RKO (cell line): ENCODE measurements at places on chromosomes 6 and 20.

DNA sequence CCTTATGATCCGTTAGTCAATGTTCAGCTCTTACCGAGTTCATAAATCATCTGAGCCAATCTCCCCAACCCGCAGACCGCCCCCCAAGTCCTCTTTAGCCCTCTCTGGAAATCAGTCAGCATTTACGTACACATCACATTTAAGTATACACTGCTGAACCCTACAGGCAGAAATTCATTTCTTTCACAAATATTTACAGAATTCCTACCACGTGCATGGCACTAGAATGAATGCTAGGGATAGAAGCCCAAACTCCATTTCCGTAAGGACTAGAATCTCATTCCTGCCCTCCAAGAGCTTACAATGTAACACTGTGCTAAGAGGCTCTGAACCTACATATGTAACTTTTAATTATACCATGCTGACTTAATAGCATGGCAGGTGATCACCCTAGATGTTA is 1.8 kb downstream of the OSER1 start:
- peak; percentile 69 for DNase-seq

GRCh38 chr20:20551409-20551808 is 161.0 kb downstream of the RALGAPA2 start:
- no peak for DNase-seq

DNA sequence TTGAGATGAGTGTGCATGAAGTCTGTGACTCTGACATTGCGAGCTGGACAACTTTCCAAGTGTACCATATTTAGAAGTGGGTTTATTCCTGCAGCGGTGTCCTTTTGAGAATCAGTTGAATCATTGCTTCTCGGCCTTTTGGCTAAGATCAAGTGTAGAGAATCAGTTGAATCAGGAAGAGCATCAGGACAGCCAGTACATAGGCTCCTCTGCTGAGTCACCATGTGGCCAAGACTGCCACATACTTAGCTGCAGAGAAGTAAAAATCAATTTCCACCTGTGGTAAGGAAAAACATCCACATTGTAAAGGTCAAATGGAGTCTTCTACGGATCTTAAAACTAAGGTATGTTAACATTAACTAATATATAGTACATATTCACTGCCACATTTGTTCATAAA is 428.4 kb upstream of the MARCKS start:
- no peak for DNase-seq

DNA sequence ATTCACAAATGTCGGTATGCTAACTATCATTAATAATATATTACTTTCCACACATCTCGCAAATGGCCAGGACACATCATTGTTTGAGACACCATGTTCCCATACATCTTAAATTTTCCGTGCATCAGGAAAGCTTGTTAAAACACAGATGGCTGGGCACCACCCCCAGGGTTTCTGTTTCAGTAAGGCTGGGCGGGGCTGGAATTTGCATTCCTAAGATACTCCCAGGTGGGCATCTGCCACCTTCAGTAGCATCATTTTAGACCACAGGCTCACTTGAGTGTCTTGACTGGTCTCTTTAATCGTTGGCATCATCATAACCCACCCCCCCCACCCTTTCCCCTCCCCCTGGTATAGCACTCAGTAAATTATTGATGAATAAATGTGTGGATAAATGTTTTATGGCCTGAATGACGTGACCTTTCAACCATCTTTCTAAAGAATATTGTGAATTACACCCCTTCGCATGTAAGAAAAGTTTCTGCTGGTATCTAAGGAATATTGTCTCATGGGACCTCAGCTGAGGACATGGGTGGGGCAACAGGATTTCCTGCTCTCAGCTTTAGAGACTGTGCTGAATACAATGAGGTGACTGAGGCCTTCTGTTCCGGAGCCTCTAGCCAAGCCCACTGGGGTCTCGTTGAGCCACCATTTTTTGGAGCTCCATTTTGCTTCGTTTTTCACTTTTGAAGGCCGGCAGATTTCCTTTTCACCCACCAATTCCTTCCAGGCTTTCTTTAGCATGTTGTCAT is 124.1 kb upstream of the NEDD9 start:
- DNase-seq = no peak

DNA sequence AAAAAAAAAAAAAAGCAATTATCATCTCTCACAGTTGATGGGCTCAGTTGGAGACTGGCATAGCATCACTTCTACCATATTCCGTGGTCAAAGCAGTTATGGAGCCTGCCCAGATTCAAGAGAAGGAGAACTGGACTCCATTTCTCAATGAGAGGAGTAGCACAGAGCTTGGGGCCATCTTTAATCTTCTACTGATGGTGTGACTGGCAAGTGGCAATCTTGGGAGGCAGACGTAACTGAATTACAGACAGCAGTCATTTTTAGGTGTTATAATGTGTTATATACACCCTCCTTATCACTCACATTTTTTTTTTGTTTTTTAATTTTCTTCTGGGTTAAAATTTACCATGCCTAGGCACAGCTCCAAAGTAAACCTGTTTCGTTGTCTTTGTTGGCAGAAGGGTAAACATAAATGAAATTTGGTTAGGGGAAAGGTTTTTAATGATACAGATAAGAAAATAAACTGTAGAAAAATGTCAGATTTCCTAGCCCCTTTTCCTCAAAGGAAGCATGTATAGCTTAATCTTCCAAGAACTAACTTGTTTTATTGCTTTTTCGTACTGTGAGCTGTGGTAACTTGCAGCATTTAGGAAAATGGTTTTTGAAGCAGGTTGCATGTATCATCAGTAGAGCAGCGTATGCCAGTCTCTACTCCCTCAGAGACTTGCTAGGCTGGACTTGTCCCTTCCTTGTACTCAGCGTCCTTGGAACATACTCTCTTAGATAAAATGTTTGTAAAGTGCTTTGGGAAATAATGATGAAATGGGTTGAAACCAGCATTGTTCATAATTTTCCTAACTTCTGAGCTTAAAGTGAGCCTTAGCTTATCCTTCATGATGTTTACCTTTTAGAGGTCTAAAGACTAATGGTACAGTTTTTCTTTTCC is 25.7 kb downstream of the ZFAND3 start:
- no peak for DNase-seq

DNA sequence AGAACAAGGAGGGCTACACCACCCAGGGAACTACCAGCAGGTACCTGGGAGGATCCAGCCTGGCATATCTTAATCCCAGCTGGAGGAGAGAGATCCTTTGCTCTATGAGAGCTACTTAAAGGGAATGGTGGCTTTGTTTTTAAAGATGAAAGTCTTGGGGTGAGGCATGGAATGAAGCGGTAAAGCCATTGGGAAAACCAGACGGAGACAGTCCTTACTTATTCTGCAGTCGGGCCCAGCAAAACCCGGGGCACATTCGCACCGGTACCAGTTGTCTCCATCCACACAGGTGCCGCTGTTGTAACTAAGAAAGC is 30.3 kb downstream of the JAG1 start:
- DNase-seq = no peak

DNA sequence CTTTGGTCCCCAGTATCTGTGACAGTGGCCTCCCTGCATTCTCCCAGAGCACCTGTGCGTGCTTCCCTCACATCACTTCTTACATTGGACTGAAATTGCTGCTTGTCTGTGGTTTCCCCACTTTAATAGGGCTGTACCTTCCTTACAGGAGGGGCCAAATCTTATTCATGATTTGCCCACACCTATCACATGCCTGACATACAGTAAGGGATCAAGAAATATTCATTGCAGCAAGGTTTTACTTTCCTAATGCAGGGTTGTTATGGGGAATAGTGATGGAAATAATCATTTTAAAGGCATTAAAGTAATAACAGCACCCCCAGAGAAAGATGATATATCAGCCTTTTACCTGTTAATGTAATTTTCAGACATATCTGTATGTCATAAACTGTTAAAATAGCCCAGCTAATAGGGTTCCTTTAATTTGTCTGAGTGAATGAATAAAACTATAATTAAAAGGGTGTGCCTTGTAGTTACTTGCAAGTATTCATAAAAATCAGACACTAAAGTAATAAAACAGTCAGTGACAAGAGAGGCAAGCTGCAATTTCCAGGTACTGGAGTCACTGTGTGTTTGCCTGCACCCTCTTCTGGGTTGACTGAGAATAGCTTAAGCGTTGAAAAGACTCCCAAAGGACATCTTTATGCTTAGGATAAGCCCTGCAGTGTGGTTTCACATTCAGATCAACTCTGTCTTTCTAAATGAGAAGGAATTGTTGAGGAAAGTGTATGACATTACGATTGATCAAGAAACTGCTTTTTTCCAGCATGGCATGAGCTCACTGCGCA is 182.7 kb downstream of the PHACTR1 start:
- no peak for DNase-seq

- no peak for DNase-seq
Measured at GRCh38 chr6:72654071-72654621, 32.3 kb downstream of the KCNQ5 start.

DNA sequence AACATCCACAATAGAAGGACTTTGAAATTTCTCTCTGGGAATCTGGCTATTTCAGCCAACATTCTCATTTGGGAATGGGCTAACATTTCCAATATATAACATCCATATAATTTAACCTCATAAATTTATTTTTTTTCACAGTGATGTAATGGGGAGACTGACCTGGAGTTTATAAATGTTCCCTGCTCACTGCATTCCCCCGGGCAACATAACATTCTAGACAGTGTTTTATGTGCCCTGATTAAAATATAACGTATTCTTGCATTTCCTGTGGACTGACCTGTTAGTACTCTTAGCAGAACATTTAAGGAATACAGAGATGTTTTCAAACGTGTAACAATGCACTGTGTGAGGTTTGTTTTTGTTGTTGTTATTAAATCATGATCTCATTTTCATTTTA is 20.9 kb downstream of the TSHZ2 start:
- DNase-seq = no peak

- DNase-seq = no peak
Measured at GRCh38 chr6:112027942-112028674, 25.8 kb upstream of the CCN6 start.

DNA sequence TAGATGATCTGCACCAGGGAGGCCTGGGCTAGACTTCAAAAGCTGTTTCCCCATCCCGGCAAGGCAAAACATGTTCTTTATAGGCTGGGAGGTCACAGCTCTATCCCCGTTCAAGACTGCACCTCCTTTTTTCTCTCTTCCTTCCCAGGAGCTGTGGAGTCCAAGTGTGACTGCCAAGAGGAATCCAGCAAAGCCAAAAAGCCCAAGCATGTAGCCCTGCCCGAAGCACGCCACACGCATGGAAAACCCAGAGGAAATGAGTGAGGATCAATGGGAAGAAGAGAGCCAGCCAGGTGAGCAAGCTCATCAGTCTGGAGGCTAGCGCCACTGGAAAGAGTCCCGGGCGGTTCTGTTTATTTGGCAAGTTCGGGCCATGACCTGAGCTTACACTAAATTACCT is 240.4 kb downstream of the PRL start:
- DNase-seq = no peak
